ENCODE measurements at places on chromosomes 5 and 9. TPM values are rescaled to one million over a fixed set of nuclear protein-coding genes. Genes with fewer than 3 reads are reported as not detected.
A peak's percentile ranks its signal among the peaks of the same experiment; 100 is the strongest.

C9 gene
- 0.21 TPM for total RNA-seq

ZNF346 gene
- total RNA-seq = 18.4 TPM

RASGRF2 gene
- total RNA-seq = 17.6 TPM

ZNF883 gene
- total RNA-seq = 22.0 TPM

C6 gene
- total RNA-seq = 0.13 TPM

ENTPD2 gene
- total RNA-seq = 8.3 TPM

DNA sequence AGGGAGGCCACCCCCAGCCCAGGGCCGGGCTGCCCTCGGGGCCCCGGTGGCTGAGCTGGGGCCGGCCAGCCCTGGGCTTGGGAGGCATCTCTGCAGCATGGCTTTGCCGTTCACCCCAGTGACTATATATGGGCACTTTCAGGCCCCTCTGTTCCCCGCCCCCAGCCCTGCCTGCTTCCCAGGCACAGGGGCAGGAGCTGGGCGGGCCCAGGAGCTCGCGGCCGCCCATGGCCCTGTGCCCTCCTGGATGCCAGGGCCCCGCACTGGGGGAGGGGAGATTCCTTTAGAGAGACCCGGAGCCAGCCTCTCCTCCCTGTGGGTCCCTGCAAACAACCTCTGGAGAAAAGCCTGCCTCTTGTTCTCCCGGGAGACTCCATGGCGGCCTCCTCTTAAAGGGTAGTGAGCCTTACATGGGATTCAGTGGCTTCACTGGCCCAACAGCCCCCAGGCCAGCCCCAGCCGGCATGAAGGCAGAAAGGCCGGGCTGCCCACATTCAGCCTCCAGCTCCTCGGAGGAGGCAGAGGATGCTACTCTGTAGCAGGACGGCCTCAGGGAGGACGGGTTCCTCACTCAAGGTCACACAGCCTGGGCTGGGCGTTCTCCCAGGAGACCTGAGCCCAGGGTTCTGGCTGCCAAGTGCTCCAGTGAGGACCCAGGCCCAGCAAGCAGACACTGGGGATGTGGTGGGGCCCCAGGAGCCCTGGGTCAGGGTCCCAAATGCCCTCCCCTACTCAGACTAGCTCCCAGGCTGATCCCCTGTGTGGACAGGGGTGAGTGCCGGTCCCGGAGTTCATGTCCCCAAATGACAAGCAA, 4.1 kb downstream of the NACC2 start:
- no peak for DNase-seq

DNA sequence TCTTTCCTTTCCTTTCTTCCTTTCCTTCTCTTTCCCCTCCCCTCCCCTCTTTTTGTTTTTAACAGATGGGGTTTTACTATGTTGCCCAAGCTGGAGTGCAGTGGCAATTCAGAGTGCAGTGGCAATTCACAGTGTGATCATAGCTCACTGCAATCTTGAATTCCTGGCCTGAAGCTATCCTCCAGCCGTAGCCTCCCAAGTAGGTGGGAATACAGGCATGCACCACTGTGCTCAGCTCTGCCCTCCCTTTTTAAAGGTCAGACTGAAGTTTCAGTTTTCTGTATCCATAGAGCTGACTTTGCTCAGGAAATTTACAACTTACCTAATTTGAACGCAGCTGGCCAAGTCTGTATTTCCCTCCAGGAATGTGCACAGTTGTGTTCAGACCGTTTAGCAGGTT, 696 bp downstream of the CCL28 start:
- DNase-seq = no peak

DNA sequence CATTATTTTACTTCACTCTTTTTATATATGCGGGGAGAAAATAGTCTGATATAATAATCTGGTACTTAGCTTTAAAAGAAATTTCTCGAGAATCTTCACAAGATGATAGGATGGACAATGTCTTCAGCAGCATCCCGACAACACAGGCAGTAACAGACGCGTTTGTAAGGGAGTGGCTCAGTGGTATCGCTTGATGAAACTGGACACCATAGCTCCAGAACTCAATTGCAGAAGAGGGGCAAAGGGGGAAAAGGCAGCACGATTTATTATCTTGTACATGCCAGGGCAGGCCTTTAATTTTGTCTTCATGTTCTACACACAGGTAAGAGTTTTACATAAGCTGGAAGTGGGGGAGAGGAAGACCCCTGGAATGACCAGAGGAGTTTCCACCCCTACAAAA, 15.7 kb downstream of the IL4 start:
- no peak for DNase-seq

GRCh38 chr5:164207646-164208045, 702.2 kb downstream of the MAT2B start:
- no peak for DNase-seq

DNA sequence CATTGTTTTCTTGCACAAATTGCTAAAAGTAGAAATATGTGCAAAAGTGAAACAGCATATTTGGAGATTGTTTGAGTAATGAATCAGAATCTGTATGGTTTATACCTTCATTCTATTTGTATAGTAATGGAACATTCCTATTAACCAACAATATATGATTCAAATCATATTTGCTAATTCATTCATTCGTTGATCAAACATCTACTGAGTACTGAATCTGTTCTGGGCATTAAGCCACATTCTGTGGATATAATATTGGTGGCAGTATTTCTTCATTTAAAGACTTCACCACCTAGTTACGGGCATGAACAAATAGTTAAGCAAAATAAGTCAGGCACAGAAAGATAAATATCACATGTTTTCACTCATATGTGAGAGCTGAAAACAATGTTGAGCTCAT, 385.7 kb downstream of the MTRR start:
- no peak for DNase-seq

DNA sequence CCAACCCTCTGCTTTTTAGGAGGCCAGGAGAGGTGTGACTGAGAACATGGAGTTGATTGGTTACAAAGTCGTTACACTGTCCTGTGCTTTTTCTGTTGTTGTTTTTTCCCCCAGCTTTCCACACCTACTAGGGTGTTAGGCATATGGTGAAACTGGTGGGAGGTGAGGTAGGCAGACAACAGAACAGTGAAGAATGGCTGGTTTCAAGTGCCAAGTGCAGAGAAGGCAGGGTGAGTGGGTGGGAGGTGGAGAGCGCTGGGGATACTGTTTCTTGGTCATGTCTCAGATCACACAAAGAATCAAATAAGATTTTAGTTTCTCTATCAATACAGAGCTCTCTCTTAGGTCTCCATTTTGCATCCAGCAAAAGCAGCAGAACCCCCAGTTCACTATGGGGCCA, 2.2 kb upstream of the SPTAN1 start:
- DNase-seq = no peak

DNA sequence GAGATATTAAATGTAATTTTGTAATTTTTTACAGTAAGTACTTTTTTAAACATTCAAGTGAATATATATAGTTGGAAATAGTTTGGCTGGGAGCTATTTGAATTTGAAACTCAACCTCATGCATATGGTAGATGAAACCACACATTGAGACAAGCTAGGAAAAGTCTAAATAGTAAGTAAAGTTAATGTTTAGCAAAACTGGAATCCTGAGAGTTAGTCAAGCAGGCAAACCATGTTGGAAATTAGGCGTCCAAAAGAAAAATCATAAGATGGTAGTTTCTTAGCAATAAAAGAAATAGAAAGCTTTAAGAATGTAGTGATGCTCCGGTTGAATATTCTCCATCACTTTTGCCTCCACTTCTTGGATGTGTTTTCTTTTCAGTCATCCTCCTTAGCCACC, 657.1 kb upstream of the CDH10 start:
- DNase-seq = no peak

DNA sequence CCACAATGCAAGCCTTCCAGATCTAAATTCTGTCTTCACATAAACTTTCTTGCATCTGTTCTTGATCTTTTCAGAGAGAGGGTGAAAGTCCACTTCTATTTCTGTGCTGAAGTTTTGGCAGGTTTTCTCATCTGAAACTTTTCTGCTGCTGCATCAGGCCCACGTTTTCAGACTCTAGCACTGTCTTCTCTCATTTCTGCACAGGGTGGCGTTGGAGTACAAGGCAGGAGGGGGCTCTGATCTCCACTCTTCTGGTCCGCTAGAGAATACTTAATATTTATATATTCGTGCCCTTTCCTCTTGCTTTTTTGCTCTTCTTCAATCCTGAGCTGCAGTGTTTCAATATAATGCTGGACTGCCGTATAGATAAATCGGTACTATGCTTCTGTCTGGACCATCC, 204.0 kb upstream of the PRDM9 start:
- DNase-seq = no peak

- no peak for DNase-seq
Measured at GRCh38 chr9:20844916-20845315, 160.9 kb downstream of the FOCAD start.

DNA sequence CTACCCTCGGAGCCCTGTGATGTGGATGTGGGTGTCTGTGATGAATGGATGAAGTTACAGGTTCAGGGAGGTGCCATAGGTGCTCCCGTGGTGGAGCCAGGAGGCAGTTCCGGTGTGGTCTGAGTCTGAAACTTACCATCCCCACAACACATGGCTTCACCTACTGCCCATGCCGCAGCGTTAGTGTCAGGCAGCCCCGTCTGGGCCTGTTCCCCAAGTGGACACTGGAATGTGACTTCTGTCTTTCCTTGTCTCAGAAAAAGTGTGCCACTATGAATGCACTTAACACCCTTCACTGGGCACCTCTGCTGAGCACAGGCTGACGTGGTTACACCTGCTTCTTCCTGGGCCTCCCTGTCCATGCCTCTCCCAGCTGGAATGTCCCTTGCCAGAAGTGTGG, 8.6 kb downstream of the ANKRD33B start:
- no peak for DNase-seq

GRCh38 chr5:145934276-145934675, 2.1 kb upstream of the SH3RF2 start:
- DNase-seq = no peak

DNA sequence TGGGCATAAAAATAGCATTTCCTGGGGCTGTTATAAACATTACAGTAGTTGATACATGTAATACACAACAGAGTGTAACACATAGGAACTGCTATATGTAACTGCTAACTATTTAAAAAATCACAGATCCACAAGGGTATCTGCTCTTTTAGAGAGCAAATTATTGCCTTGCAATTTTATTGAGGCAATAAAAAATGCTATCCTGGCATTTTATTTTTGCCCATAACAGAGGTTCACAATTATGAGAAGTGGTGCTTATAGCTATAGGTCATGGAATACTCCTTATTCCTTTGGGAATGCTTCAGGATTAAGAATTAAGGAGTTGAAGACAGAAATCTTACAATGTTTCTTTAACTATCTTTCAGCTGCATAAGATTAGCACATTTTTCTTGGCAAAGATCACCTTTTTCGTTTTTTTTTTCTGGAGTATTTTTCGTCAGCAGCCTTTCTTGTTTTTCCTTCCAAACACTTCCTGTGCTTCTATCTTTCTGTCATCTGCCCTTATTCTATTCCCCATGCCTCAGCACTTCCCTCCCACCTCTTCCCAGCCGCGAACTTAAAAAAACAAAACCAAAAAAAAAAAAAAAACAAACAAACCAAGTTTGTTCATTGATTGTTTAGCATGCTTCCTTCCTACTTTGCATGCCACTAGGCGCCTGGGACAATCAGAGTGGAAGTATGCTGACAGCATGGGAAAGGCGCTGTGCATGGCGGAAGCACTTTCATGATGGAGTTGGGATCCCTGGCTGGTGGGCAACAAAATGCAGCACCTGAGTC, 264.2 kb downstream of the MAST4 start:
- peak; percentile 13 for DNase-seq

GRCh38 chr9:95264954-95265615, 52.4 kb downstream of the FANCC start:
- DNase-seq = no peak

DNA sequence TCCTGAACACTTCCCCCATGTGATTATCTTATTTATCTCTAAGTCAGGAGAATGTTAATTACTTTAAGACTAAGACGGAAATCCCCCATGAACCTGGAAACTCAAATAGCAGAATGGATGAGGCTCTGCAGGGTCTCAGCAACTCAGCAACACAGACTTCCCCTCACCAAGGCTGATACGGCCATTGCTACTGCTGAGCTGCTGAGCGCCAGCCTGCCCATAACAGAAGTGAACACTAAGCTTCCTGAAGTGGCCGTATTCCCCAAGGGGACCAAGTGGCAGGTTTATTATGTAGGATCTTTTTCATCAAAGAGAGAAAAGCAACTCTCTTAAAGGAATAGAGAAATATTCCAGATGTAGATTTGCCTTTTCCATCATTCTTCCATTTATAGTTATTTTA, 311.1 kb downstream of the RFX3 start:
- DNase-seq = no peak

DNA sequence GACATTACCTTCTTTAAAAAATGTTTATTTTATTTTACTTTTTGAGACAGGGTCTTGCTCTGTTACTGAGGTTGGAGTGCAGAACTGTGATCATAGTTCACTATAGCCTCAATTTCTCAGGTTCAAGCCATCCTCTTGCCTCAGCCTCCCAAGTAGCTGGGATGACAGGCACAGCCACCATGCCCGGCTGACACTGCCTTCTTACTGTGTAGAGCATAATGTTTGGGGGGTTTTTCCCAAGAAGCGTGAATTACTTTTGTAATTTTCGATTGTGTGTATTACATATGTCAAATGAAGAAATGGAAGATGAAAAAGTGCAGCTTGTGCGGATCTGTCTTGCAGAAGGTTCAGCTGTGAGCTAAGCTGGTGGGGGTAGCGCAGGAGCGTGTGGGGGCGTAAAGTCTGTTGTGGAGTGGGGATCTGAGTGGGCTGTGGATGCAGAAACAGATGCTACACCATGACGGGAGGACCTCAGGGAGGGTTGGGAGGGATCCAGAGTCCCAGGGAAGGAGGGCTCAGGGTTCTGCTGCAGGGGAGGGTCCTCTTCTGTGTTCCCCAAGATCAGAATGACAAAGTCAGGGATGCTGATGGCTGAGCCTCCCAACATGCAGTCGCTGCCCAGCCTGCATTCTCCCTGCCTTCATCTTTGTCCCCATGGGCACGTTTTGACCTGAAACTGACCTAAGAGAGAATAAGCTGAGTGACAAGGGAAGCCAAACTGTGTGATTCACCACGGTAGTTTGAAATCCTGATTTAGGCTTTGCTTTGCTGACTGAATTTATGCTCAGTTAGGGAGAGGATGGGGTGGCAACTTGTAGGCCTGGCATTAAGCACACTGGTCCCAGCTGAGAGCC, 6.8 kb upstream of the ANKRD33B start:
- no peak for DNase-seq
